ENCODE measurements at places on chromosomes 2 and 18.

DNA sequence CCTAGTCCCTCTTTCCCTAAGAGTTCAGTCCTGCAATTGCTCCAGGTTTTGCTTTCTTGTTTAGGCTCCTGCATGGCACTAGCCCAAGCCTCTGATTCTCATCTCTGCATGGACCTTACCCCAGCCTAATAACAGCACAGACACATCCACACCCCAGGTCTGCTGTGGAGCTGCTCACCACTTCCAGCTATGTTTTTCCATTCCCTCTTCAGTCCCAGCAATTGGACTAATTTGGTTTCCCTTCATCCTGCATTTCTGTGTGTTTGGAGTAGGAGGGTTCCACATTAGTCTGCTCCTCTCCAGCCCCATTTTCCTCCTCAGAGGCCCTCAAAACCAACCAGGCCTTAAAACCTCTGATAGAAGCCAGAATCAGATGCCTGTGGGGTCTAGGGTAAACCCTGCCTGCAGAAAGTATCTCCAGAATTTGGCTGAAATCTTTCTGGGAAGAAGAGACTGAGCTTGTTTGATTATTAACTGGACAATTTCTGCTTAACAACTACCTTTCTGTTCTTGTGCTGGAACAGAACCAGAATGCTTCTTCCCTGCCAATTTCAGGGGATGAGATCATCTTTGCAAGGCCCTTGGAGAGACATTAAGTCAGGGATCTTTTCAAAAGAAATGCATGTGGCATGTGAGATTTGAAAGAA, 95.9 kb downstream of the GFPT1 start:
- no peaks in the 10 kb centered on the region for H3K36me3 ChIP-seq
- H3K4me1 ChIP-seq = no peaks in the 10 kb centered on the region
- DNase-seq = no peak
- H3K27me3 ChIP-seq = no peaks in the 10 kb centered on the region
- no peak overlapping the region for H3K4me3 ChIP-seq
- no peak overlapping the region for H3K27ac ChIP-seq

- no peaks in the 10 kb centered on the region for H3K27me3 ChIP-seq
- H3K4me1 ChIP-seq = no peaks in the 10 kb centered on the region
- no peak overlapping the region for H3K27ac ChIP-seq
- no peaks in the 10 kb centered on the region for H3K36me3 ChIP-seq
- H3K4me3 ChIP-seq = no peak overlapping the region
Observed at GRCh38 chr2:14257801-14258507, 374.6 kb upstream of the LRATD1 start.

GRCh38 chr18:42264497-42264896, 309.5 kb downstream of the PIK3C3 start:
- no peak for DNase-seq
- no peaks in the 10 kb centered on the region for H3K36me3 ChIP-seq
- no peaks in the 10 kb centered on the region for H3K4me1 ChIP-seq
- H3K4me3 ChIP-seq = no peak overlapping the region
- H3K27me3 ChIP-seq = no peaks in the 10 kb centered on the region

- H3K36me3 ChIP-seq = no peaks in the 10 kb centered on the region
- H3K4me3 ChIP-seq = no peak overlapping the region
- no peaks in the 10 kb centered on the region for H3K27me3 ChIP-seq
- H3K27ac ChIP-seq = no peak overlapping the region
- no peak for DNase-seq
- H3K4me1 ChIP-seq = no peaks in the 10 kb centered on the region
Observed at GRCh38 chr2:129801575-129801974, 177.9 kb upstream of the RAB6C start.

GRCh38 chr2:85662899-85663593, 5.0 kb downstream of the SFTPB start:
- DNase-seq = no peak
- no peak overlapping the region for H3K4me3 ChIP-seq

- no peak for DNase-seq
- H3K36me3 ChIP-seq = peaks cover 12% of the 10 kb centered on the region
- no peak overlapping the region for H3K4me3 ChIP-seq
- peaks cover 25% of the 10 kb centered on the region for H3K4me1 ChIP-seq
- H3K27ac ChIP-seq = no peak overlapping the region
- H3K27me3 ChIP-seq = no peaks in the 10 kb centered on the region
Observed at GRCh38 chr2:55590810-55591440, 26.5 kb downstream of the PPP4R3B start.

GRCh38 chr2:219163156-219163555, 2.5 kb upstream of the NHEJ1 start:
- H3K4me3 ChIP-seq = no peak overlapping the region
- H3K27ac ChIP-seq = no peak overlapping the region
- peaks cover 13% of the 10 kb centered on the region for H3K4me1 ChIP-seq
- DNase-seq = no peak
- peaks cover under 1% of the 10 kb centered on the region for H3K36me3 ChIP-seq

GRCh38 chr2:23524261-23524706, 139.3 kb downstream of the KLHL29 start:
- no peaks in the 10 kb centered on the region for H3K4me1 ChIP-seq
- H3K27ac ChIP-seq = no peak overlapping the region
- H3K36me3 ChIP-seq = no peaks in the 10 kb centered on the region
- no peaks in the 10 kb centered on the region for H3K27me3 ChIP-seq
- DNase-seq = no peak
- H3K4me3 ChIP-seq = no peak overlapping the region

GRCh38 chr2:19043893-19044292, 314.5 kb downstream of the OSR1 start:
- H3K27me3 ChIP-seq = no peaks in the 10 kb centered on the region
- no peak overlapping the region for H3K27ac ChIP-seq
- no peaks in the 10 kb centered on the region for H3K36me3 ChIP-seq
- no peak for DNase-seq
- no peaks in the 10 kb centered on the region for H3K4me1 ChIP-seq
- H3K4me3 ChIP-seq = no peak overlapping the region

DNA sequence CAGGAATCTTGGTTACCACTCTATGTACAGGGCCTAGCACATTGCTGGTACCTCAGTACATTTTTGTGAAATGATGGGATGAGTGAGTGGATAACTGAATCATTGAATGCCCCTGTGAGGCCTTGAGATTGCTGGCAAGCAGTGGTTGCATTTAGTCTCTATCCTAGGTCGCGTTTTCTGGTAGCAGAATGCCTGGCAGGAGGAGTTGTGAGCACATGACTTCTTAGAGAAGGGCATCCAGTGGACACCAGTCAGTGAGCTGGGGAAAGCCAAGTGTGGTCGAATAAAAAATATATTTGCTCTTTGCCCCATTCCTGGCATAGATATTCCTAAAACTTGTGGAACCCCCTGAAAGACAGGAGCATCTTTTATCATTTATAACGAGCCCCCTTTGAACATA, 61.8 kb upstream of the SMAD2 start:
- H3K27me3 ChIP-seq = no peaks in the 10 kb centered on the region
- no peak for DNase-seq
- no peak overlapping the region for H3K27ac ChIP-seq
- H3K4me1 ChIP-seq = no peaks in the 10 kb centered on the region
- no peaks in the 10 kb centered on the region for H3K36me3 ChIP-seq

DNA sequence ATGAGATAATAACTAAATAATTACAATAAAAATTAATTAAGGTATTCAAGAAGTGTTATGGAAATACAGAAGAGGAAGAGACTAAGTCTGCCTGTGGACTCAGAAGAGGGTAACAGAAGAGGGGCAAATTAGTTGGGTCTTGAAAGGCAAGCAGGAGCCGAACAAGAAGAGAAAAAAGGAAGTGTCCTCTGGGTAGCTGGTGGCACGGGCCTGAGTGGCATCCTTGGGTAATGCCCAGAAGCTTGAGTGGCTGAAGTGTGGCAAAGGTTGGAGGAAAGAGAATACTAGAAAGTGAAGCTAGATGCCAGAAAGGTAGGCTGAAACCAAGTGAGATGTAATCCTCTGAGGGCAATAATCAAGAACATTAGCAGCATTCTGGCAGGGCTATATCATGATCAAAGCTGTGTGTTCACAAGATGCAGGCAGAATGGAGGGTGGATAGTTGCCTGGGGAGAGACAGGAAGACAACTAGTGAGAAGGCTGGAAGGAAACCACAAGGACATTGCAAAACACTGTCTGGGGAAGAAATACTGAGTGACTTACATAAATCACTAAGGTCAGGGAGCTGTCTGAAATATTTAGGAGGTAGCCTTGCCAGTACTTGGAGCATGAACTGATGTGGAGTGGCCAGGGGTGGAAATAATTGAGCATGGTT, 16.2 kb downstream of the DOCK10 start:
- no peak overlapping the region for H3K4me3 ChIP-seq
- no peaks in the 10 kb centered on the region for H3K27me3 ChIP-seq
- H3K27ac ChIP-seq = no peak overlapping the region
- H3K4me1 ChIP-seq = peaks cover 75% of the 10 kb centered on the region
- DNase-seq = no peak

- DNase-seq = no peak
- H3K36me3 ChIP-seq = no peaks in the 10 kb centered on the region
- no peaks in the 10 kb centered on the region for H3K27me3 ChIP-seq
Observed at GRCh38 chr2:45860136-45861121, 209.0 kb downstream of the PRKCE start.

- DNase-seq = no peak
- no peak overlapping the region for H3K4me3 ChIP-seq
- H3K4me1 ChIP-seq = no peaks in the 10 kb centered on the region
- peaks cover 9% of the 10 kb centered on the region for H3K27me3 ChIP-seq
- no peak overlapping the region for H3K27ac ChIP-seq
- no peaks in the 10 kb centered on the region for H3K36me3 ChIP-seq
Observed at GRCh38 chr2:44920751-44921150, 20.8 kb upstream of the SIX3 start.

GRCh38 chr18:8721716-8722115, 16.4 kb downstream of the MTCL1 start:
- no peaks in the 10 kb centered on the region for H3K27me3 ChIP-seq
- DNase-seq = no peak
- no peak overlapping the region for H3K4me3 ChIP-seq
- H3K27ac ChIP-seq = no peak overlapping the region
- no peaks in the 10 kb centered on the region for H3K36me3 ChIP-seq
- no peaks in the 10 kb centered on the region for H3K4me1 ChIP-seq

- H3K36me3 ChIP-seq = no peaks in the 10 kb centered on the region
- no peaks in the 10 kb centered on the region for H3K27me3 ChIP-seq
- no peak overlapping the region for H3K27ac ChIP-seq
- H3K4me3 ChIP-seq = no peak overlapping the region
- H3K4me1 ChIP-seq = no peaks in the 10 kb centered on the region
Observed at GRCh38 chr18:58128381-58129374, 84.7 kb downstream of the NEDD4L start.

GRCh38 chr18:66682855-66683322, 79.0 kb upstream of the CDH19 start:
- no peak overlapping the region for H3K27ac ChIP-seq
- no peak overlapping the region for H3K4me3 ChIP-seq
- DNase-seq = no peak
- H3K4me1 ChIP-seq = no peaks in the 10 kb centered on the region
- no peaks in the 10 kb centered on the region for H3K36me3 ChIP-seq

DNA sequence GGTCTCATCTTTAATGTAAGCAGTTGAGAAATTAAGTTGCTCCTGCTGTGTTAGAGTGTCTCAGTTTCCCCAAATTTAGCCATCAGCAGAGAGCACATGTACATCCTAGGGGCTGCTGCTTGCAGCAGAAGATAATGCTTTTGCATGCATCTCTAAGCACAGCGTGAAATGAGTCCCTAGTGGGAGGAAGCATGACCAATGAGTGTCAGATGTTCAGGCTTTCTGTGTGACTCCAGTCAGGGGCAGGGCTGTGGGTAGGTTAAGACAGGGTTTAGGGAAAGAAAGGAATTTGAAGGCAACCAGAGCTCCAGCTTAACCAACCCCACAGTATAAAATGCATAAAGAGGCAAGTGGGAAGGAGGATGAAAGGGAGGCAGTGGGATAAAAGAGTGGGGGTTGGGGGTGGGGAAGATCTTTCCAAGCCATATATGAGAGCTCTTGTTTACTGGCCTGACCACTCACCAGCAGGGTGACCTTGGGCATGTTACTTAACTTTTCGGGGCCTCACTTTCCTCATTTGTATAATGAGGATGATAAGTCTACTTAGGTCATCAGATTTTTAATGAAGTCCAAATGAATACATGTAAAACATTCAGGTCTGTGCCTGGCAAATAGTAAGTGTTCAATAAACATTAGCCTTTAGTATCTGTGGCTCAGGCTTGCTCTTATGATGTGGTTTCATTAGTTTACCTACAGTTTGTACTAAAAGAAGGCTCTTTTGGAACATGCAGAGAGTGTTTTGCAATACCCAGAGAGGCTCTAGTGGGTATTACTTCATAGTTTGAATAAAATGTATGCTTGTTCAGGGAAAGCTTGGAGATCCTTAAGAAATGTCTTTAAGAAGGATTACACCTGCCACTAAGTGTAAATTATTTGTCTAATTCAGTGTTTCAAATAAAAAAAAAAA, 42.7 kb upstream of the PELI1 start:
- no peak overlapping the region for H3K27ac ChIP-seq
- H3K4me3 ChIP-seq = no peak overlapping the region
- DNase-seq = no peak
- no peaks in the 10 kb centered on the region for H3K36me3 ChIP-seq
- no peaks in the 10 kb centered on the region for H3K4me1 ChIP-seq

DNA sequence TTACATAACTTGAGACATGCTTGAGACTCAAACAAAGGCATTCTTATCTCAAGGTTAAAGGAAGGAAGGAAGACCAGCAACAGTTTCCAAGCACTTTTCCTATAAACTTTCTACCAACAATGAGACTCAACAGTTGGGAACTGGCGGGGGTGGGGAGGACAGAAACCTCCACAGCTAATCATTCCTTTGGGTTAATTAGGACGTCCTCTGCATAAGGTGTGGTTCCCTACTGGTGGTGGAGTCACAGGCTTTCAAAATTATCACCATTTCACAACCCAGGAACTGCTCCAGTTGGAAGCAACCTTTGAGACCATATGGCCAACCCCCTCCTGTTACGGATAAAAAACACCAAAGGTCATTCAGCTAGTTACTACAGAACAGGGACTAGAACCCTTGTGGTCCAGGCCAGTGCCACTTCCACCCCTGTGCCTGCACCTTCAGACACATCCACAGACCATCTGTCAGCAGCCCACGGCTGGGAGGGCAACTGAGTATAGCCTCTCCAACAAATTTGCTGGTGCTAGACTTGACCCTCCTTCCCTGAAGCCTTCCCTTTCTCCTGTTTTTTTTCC, 30.1 kb upstream of the ATL2 start:
- no peaks in the 10 kb centered on the region for H3K36me3 ChIP-seq
- H3K27me3 ChIP-seq = no peaks in the 10 kb centered on the region
- no peak overlapping the region for H3K27ac ChIP-seq
- H3K4me3 ChIP-seq = no peak overlapping the region
- no peak for DNase-seq

DNA sequence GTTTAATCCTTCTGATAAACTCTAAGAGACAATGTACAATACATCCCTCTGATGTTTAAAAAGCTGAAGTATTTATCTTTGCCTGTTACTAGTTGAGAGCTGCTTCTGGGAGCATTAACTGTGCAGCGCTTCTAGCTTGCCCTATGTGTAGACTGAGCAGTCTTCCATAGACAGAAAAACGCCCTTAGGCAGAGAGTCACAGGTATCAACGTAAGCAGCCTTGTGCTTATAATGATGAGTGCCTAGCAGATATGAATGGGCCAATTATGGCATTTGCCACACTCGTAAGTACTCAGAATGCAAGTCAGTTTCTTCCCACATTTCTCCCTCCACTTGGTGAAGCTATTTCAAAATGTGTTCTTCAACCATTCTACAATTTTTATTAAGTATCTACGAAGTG, 731.1 kb upstream of the SLC8A1 start:
- no peaks in the 10 kb centered on the region for H3K27me3 ChIP-seq
- no peak overlapping the region for H3K27ac ChIP-seq
- no peak for DNase-seq
